Trophoblast cell (in vitro differentiated cells and primary cell): ENCODE measurements at places on chromosomes 1 and 21.

DNA sequence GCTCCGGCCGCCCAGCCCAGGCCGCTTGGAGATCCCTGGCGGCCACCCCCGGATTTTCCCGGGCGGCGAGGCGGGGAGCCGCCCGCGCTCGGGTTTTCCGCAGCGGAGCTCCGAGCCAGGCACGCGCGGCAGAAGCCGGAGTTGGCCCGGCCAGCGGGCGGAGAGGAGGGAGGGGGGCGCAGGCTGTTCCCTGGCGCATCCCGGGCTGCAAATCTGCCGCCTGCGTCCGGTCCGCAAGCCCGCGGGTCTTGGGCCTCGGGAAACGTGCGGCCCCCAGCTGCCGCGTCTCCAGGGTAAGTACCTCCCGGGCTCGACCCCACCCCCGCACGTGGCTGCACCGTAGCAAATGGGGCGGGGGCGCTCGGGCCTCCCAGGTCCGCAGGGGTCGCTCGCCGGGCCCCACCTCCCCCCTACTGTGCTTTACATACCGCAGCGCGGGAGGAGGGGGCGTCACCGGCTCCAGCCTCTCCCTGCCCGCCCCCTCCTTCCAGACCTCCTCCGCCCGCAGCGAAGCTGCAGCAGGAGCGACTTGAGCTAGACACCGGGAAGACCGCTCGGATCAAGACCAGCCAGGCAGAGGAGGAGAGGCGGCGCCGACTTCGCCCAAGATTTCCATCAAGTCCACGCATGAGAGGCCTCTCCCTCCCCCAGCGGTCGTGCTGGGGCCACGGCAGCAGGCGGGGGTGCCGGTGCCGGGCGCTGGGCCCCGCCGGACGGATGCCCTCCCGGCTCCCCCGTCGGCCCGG lies 1.6 kb downstream of the TMEM200B start:
- H3K27me3 ChIP-seq: peaks cover 8% of the 10 kb centered on the region
- DNase-seq: peak; percentile 53
- peaks cover 5% of the 10 kb centered on the region for H3K4me1 ChIP-seq

DNA sequence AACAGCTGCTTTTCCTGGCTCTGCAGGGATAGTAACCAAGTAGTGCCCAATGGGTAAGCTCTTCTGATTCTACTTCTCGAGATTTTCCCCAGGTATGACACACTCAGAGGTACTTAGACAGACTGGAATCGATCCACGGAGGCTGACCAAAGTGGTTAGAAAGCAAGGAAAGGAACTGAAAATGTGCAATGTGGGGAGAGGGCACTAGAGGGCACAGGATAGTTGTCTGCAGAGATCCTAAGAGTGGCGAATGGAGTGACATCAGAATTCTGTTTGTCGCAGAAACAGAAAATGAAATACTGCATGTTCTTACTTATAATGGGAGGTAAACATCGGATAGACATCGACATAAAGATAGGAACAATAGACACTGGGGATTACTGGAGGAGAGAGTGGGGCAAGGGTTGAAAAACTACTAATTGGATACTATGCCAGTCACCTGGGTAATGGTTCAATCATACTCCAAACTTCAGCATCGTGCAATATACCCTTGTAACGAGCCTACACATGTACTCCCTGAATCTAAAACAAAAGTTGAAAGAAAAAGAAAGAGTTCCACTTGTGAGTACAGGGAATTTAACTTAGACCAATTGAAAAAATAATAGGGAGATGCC lies 23.3 kb downstream of the CYP2J2 start:
- H3K4me1 ChIP-seq: no peaks in the 10 kb centered on the region
- H3K36me3 ChIP-seq: no peaks in the 10 kb centered on the region
- DNase-seq: no peak
- no peaks in the 10 kb centered on the region for H3K27me3 ChIP-seq
- H3K27ac ChIP-seq: no peak overlapping the region

GRCh38 chr1:928825-929661 lies 5.3 kb downstream of the SAMD11 start:
- no peak overlapping the region for H3K4me3 ChIP-seq
- no peak overlapping the region for H3K27ac ChIP-seq
- H3K36me3 ChIP-seq: peaks cover 7% of the 10 kb centered on the region
- H3K4me1 ChIP-seq: no peaks in the 10 kb centered on the region
- H3K27me3 ChIP-seq: peaks cover 15% of the 10 kb centered on the region

- H3K4me1 ChIP-seq: no peaks in the 10 kb centered on the region
- H3K27me3 ChIP-seq: no peaks in the 10 kb centered on the region
- no peaks in the 10 kb centered on the region for H3K36me3 ChIP-seq
- no peak overlapping the region for H3K27ac ChIP-seq
Measured at GRCh38 chr1:72643142-72643541, 360.8 kb upstream of the NEGR1 start.

- DNase-seq: peak; percentile 76
- no peaks in the 10 kb centered on the region for H3K27me3 ChIP-seq
- H3K4me3 ChIP-seq: no peak overlapping the region
- no peaks in the 10 kb centered on the region for H3K36me3 ChIP-seq
- no peaks in the 10 kb centered on the region for H3K4me1 ChIP-seq
- H3K27ac ChIP-seq: no peak overlapping the region
Measured at GRCh38 chr1:200139661-200140250, 112.2 kb downstream of the NR5A2 start.

GRCh38 chr1:114107474-114108435 lies 45.9 kb downstream of the SYT6 start:
- H3K27me3 ChIP-seq: no peaks in the 10 kb centered on the region
- no peak overlapping the region for H3K4me3 ChIP-seq
- H3K36me3 ChIP-seq: no peaks in the 10 kb centered on the region
- no peak overlapping the region for H3K27ac ChIP-seq

GRCh38 chr1:223802032-223802431 lies 43.7 kb downstream of the TP53BP2 start:
- no peak overlapping the region for H3K4me3 ChIP-seq
- H3K36me3 ChIP-seq: peaks cover 29% of the 10 kb centered on the region
- no peaks in the 10 kb centered on the region for H3K4me1 ChIP-seq
- H3K27ac ChIP-seq: no peak overlapping the region
- H3K27me3 ChIP-seq: no peaks in the 10 kb centered on the region

GRCh38 chr1:112507921-112508277 lies 866 bp upstream of the WNT2B start:
- H3K36me3 ChIP-seq: no peaks in the 10 kb centered on the region
- H3K4me3 ChIP-seq: no peak overlapping the region
- no peak overlapping the region for H3K27ac ChIP-seq
- peaks cover 47% of the 10 kb centered on the region for H3K27me3 ChIP-seq
- peak; percentile 26 for DNase-seq

GRCh38 chr1:6893388-6893787 lies 108.1 kb downstream of the CAMTA1 start:
- H3K4me1 ChIP-seq: peaks cover 7% of the 10 kb centered on the region
- H3K27ac ChIP-seq: no peak overlapping the region
- no peak for DNase-seq
- no peak overlapping the region for H3K4me3 ChIP-seq
- no peaks in the 10 kb centered on the region for H3K36me3 ChIP-seq

DNA sequence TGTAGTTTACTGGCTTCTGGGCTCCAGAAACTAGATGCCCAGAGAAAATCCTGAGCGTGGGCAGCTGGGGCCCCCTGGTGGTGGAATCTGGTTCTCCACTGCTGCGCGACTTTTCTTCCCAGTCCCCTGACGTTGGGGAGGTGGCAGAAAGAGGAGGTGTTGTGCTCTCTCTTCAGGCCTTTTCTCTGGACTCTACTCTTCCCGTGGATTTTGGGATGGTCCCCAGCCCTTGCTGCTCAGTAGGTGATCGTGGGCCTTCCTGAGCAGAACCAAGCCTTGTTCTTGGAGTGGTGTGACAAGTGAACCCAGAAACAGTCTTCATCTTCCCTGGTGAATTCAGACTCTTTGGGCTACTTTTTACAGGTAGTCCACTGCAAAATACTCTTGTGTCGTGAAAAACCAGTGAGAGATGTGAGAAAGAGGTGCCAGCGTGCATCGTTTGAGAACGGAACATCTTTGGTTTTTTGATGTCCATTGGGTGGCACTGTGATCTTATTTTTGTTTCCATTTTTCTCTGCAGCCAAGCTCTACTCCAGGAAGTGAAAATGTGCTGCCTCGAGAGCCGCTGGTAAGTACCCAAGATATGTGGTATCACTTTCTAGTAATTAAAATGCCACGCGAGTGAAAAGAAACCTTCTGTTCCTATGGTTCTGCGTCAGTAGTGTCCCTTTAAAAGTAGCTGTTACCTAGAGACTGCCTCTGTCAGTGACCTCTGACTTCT lies 20.2 kb downstream of the PEX14 start:
- peaks cover 8% of the 10 kb centered on the region for H3K36me3 ChIP-seq
- no peaks in the 10 kb centered on the region for H3K27me3 ChIP-seq
- H3K4me3 ChIP-seq: no peak overlapping the region
- DNase-seq: peak; percentile 67

DNA sequence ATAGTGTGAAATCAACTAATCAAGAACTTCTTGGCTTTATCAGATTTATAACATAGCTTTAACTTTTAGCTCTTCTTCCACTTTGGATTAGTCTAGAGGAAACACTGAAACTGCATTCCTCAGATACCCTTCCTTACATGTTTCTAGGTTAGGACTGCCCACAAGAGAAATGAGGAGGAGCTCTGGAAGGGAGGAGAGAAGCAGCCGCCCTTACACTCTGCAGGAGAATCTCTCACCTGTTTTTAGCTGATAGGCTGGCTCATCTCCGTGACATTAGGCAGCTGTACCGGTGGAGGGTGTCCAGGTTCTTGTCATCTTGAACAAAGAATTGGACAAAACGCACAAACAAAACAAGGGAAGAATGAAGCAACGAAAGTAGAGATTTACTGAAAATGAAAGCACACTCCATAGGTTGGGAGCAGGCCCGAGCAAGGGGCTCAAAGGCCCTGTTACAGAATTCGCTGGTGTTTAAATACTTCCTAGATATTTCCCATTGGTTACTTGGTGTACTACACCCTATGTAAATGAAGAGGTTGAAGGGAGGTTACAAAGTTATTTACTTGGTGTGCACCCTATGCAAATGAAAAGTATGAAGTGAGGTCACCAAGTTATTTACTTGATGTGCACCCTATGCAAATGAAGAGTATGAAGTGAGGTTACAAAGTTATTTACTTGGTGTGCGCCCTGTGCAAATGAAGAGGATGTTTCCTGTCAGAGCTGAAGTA lies 524.9 kb upstream of the CHRM3 start:
- no peak overlapping the region for H3K27ac ChIP-seq
- H3K27me3 ChIP-seq: no peaks in the 10 kb centered on the region
- H3K4me1 ChIP-seq: no peaks in the 10 kb centered on the region
- H3K36me3 ChIP-seq: no peaks in the 10 kb centered on the region
- no peak for DNase-seq

DNA sequence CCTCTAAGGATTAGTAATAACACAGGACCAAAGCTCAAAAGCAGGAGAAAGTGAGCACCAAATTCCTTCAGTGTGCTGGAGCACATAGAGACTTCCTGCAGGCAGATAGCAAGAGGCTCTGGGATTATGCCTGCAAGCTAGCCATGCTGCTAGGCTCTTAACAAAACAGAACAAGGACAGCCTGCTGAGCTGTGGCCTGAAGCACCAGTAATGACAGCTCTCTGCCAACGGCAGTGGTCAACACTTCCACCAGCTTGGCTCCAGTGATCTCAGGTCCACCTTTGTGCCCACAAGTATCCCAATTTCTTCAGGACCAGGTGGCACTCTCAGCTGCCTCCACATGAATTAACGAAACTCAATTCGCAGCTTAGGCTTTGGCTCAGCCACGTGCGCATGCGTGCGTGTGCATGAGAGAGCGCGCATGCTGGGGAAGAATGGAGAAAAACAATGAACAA lies 64.2 kb downstream of the SLC45A1 start:
- no peak overlapping the region for H3K27ac ChIP-seq
- peak overlapping the region; percentile 39 for H3K4me3 ChIP-seq
- peaks cover 29% of the 10 kb centered on the region for H3K36me3 ChIP-seq
- H3K27me3 ChIP-seq: no peaks in the 10 kb centered on the region

DNA sequence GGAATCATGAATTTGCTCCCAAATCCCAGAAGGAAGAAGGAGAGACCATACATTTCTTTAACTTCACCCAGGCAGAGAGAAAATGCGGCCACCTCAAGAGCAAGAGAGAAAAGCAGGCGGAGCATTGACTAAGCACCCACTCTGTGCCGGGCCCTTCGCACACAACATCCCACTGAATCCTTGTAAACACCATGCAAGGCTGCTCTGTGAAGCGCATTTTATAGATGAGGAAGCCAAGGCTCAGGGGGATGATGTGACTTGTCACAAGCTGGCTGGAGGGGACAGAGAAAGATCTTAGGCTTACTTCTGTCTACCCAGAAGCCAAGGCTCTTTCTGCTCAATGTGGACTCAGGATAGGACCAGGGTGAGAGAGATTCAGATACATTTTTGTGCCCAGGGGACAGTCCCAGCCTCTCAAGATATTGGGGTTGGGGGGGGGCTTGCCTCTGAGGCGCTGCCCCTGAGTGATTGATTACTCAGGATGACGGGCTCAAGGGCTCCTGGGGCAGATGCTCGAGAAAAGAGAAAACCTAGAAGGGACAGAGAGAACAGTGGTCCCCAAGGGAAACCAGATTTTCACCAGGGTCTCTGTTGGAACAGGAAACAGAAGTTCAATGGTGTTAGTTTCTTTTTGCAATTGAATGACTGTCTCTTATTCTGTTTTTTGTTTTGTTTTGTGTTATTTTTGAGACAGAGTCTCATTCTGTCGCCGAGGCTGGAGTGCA lies 19.5 kb downstream of the PADI2 start:
- no peak for DNase-seq
- H3K4me3 ChIP-seq: no peak overlapping the region
- no peak overlapping the region for H3K27ac ChIP-seq
- peaks cover 17% of the 10 kb centered on the region for H3K4me1 ChIP-seq
- H3K36me3 ChIP-seq: no peaks in the 10 kb centered on the region

DNA sequence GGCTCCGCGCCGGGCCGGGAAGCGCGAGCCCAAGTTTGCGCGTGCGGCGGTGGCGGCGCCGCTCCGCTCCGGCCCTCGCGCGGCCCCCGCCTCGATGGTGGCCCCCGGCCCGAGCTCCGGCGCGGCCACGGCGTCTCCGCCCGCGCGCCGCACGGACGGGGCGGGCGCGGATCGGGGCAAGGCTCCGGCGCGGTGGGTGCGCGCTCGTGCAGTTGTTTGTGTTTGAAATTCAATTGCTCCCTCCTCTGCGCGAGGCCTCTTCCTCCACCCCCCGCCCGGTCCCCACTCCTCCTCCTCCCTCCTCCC lies at the start of gene HDGF:
Gene HDGF (minus strand): TSS at position 225 of the 306 bp plus-strand sequence. CDS start 246 bp downstream, outside the sequence.
- no peak for DNase-seq
- H3K4me3 ChIP-seq: peak within 1 kb of the TSS; percentile 92
- H3K36me3 ChIP-seq: peaks cover 11% of the 10 kb centered on the region
- H3K4me1 ChIP-seq: peaks cover 31% of the 10 kb centered on the region
